ENCODE measurements at places on chromosomes 5 and 9.

DNA sequence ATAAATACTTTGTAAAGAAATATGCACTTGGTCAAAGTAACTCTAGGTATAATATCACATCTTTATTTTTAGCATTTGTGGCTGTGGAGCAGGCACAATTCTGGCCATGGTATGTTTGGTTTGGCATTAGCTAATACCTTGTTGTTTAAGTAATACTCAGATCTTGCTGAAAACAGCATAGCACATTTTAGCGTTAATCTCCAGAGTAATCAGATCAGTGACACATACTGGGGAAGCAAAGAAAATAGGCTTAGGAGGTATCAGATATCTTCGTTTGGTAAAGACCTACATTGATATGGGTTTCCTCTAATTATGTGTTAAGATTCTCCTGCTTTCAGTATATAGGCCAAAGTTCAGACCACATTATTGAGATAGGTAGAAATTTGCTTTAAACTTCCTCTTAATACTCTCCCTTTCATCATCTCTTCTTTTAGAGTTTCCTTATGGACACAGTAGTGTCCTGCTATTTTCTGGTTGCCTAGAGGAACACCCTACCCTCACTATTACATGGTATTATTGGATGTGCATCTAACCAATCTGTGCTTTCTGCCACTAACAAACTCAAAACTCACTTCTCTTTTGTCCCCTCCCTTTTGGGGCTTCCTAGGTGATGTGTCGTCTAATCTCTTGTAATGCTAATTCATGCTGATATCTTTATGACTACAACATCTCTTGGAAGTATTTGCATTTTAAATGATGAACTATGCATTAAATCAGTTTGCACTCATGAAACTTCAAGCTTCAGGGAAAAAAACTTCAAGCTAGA lies 437.3 kb upstream of the ADAMTSL1 start:
- no peak for DNase-seq

GRCh38 chr9:37324691-37325490 lies 97.6 kb upstream of the GRHPR start:
- no peak for DNase-seq

DNA sequence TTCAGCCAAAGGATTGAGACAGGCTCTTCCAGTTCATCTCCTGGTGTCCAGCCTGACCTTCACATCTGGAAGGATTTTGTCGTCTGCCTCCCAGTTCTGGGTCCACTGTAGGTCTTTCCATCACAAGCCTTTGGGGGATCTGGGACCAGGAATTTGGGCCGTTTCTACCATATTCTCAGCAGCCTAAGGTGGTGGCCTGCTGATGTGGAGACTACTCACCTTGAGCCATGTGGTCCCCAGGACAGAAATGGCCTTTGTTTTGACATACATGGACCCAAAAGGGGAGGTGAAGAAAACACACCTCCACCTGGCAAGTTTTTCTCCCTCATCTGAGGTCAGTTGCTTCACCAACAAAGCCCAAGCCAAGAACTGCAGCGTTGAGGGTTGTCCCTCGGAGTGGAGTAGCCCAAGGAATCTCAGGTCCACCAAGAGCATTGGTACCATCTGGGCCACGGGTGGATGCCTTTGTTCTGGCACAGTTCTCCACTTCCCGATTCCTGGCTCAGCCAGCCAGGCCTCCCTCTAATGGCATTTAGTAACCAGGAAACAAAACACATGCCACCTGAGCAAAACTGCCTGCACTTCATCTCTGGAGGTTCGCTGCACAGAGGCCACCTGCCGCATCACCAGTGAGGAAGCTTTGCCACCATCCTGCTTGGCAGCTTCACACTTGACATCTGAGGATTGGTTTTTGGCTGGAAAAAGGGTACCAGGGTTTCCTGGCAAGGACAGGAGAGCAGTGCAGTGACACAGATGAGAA lies 24.7 kb downstream of the AMBP start:
- DNase-seq, result no peak

DNA sequence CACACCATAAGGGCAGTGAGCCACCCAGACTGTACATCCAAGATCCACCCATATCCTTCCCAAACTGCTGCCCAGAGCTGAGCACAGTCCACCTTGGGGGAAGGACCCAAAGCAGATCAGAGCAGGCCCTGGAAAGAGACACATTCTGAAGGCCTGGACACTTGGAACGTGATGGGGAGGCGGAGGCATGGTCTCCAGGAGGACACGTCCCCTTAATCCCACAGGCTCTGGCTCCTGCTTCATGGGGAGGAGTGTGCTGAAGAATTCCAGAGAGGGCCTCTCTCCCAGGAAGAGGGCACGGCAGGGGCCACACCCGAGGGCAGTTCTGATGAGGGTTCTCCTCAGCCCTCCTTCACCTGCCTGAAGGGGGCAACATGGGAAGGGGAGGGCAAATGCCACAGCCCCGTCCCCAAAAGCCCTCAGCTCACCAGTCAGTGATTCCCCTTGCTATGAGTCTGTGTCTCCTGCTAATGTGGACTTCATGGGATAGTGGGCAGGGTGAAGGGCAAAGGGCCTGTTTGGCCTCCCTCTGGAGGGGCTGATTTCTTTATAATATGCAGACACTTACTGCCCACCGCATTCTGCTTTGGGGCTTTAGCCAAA lies 276.8 kb downstream of the ENC1 start:
- no peak for DNase-seq

- DNase-seq, result no peak
Observed at GRCh38 chr5:149110406-149110805, 30.9 kb upstream of the ABLIM3 start.

GRCh38 chr5:79754865-79755555 lies 65.4 kb downstream of the CMYA5 start:
- DNase-seq, result no peak

All from RCC 7860 (cell line).